NCI-H2029 (cell line): ENCODE measurements at places on chromosomes 1 and 21.

DNA sequence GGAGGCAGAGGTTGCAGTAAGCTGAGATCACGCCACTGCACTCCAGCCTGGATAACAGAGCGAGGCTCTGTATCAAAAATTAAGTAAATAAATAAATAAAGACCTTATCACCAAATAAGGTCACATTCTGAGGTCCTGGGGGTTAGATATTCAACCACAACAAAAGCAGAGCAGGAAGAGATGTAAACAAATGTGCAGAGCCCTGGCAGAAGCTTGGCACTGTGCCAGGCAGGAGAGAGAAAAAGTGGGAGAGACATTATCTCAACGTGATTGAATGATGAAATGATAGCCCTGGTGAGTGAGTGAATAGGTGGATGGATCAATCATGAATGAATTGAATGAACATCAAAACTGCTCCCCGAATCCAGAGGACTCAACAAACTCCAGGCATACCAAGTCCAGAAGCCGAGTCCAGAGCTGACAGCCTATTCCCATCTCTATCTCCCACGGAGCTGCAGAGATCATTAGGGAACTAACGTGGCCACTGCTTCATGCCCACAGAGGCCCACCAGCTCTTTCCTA lies 150.7 kb downstream of the TOMM20 start:
- DNase-seq: peak; percentile 70

GRCh38 chr1:94993931-94994645 lies 67.2 kb upstream of the CNN3 start:
- no peak for DNase-seq

GRCh38 chr1:112501810-112502641 lies 6.7 kb upstream of the WNT2B start:
- no peak for DNase-seq

DNA sequence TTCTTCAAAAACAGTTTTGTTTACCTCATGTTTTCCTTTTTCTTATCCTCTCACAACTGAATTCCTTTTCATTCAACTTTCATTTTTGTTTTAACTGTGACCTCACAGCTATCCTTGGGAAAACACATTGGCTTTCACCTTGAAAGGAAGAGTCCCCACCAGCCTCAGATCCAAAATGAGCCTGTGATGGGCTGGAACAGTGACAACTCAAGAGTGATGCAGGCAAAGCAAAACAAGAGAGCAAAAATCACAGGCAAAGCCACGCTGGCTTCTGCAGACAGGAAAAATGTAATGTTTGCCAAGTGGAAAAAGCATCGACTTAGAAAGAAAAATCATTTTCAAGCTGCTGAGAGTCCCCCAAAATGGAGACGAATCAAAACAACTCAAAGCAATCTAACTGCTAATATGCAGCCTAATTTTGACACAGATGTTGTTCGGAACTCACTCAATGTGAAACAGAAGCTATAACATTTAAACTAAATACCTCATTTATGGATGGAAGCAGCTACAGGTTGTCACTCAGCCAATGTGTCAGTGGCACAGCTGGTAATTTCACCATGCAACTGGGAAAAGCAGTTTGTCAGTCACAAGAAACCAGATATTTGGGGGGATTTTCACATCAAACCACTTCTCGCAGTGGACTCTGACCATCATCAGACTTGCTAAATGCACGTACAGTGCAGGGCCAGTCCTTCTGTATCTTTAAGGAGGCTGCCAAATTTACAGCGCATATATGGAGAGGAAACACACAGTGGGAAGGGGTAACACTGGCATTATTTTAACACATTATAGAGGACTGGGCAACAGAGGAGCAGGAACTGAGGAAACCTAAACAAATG lies 50.7 kb downstream of the ALG14 start:
- no peak for DNase-seq

GRCh38 chr1:13617108-13617507 lies 33.5 kb downstream of the PDPN start:
- no peak for DNase-seq

- peak; percentile 54 for DNase-seq
These were observed 31.2 kb downstream of the DNTTIP2 start for GRCh38 chr1:93847811-93848288.

DNA sequence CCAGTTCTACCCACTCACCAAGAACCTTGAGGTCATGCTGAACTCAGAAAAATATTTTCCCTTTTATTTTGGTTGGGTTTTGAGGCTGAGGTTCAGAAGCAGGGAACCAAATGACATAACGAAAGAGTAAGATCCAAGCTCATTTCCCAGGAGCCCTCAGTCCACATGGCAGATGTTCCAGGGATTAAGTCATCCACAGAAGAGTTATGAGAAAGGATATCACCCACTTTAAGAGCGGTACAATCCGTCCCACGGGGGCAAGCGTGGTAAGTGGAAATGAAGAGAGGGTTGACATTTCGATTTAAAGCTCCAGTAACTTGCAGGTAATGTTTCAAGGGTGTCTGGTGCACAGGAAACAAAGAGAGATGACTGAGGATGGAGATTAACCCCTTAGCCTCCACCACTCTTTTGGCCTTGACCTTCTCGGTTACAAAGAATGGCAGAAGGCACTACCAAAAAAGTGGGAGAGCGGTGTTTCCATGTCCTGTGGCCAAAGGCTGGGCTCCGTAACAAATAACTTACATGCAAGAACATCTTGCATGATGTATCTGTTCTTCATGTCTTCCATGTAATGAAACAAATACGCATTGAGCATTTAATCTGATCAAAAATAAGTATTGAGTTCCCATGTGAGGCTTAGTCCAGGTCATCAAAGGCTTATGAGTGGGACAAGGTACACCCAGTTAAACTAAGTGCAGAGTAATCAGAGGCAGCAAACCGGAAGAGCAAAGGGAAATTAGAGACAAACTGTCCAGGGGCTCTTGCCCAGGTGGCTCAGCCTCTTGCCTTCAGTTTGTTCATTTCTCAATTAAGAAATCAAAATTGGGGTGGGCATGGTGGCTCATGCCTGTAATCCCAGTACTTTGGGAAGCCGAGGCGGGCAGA lies 241.4 kb downstream of the TOMM20 start:
- DNase-seq: no peak

DNA sequence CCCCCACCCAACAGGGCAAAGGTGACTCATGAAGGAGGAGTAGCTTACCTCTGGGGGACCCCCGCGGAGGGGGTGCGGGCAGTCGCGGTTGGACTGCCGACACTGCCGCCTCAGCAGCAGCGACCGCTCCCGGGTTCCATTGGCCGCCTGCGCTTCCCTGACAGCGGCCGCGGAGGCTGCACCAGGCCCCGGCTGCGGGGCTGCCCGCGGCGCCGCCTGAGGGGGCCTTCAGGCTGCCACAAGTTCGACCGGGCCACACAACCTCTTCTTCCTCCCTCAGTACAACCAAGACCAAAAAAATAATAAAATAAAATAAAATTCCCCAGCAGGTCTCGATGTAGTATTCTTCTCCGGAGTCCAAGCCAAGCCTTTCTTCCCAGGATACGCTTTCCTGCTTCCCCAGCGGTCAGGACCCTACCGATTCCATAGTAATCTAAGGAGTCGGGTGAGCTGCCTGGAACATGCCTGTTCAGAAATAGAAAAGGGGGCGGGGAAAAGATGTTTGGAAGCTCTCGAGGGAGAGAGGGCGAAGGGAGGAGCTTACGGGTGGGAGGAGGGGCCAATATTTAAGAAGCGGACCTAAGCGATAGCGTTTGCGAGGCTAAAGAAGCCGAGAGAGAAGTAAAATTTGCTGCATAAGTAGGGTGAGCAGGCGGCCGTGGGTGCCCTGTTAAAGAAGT lies at the start of gene PI4KB:
TSS of gene PI4KB (minus strand) at position 194 of the 680 bp plus-strand sequence. CDS start 10,935 bp downstream, outside the sequence.
- peak; percentile 97 for DNase-seq

DNA sequence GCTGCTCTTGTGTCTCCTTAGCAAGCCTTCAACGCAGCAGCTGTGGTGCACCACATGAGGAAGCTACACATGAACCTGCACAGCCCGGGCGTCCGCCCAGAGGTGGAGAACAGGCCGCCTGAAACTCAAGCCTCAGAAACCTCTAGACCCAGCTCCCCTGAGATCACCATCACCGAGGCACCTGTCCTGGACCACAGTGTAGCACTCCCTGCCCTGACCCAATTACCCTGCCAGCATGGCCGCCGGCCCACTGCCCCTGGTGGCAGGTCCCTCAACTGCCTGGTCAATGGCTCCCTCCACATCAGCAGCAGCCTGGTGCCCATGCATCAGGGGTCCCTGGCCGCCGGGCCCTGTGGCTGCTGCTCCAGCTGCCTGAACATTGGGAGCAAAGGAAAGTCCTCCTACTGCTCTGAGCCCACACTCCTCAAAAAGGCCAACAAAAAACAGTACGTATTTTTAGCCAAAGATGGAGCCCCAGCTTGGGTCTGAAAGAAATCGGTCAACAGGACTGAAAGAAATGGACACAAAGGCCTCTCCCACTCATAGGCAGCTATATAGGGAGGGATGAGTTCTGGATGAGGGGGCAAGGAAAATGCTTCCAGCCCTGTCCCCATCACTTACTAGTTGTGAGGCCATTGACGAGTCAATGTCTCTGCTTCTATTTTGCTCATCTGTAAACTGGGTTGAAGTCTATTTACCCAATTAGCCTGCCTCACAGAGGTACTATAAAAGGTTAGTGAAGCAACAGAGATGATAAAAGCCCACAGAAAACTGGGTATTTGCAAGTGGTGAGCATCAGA lies 28.5 kb downstream of the CAMK1G start:
- no peak for DNase-seq

GRCh38 chr1:31957701-31958674 lies 19.8 kb upstream of the PTP4A2 start:
- no peak for DNase-seq

DNA sequence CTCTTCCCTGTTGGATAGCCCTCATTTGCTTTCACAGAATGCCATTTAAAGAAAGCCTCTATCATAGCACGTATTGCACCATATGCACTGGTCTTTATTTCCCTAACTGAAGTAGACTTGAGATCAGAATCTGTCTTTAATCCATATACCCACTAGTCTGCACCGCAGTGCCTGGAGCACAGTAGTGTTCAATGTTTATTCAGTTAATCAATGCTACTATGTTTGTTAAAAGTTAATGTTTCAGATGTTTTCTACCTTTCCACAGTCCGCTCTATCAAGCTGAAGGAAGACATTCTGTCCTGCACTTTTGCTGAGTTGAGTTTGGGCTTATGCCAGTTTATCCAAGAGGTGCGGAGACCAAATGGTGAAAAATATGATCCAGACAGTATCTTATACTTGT lies 139.2 kb downstream of the ZMYM4 start:
- no peak for DNase-seq

DNA sequence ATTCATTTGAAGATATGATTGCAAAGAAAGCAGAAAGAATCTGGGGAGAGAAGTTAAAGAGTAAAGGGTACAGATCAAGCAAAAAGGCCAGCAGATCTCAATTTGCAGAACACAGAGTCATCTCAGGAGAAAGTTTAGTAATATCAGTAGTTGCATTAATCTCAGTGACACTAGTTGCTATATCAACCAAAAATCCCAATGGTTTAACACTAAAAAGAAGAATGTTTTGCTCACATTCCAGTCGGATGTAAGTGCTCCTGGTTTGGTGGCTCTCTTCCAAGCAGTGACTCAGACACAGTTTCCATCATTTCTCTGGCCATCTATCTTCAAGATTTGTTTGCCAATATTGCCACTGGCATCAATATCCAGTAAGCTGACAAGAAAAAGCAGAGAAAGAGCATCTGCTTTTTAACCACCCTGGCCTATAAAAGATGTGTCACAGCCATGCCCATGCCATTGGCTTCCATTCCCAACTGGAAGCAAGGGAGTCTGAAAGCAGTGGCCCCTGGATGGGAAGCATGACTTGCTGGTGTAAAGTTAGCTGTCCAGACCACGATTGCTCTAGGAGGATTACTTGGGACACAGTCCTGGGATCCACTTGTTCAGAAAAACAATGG lies 45.5 kb upstream of the AIM2 start:
- no peak for DNase-seq

DNA sequence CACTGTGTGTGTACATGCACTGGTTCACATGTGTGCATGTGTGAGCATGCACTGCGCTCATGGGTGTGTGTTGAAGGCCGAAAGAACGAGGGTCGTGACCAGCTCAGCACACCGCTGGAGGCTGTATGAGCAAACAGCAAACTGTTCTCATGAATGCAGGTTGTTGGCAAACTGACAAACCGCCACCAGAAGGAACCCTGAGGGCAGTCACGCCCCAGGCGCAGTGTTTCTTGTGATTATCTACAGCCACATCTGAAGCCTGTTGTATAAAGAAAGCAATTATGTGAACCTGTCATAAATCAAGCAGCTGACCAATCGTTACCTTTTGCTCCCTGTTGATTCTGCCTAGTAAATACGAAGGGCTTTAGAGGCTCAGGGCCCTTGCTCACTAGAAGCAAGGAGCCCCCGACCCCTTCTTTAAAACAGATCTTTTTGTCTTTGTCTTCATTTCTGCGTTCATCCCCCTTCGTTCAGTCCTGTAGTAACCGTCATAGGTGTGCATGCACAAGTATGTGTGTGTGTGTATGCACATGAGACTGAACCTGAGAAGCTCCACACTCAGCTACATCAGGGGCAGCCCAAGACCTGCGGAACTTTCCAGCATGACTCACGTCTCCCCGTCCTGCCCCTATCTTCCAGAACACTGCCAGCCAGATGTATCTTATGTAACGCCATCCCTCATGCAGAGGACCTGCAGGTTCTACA lies 16.8 kb upstream of the RIPK4 start:
- peak; percentile 56 for DNase-seq

DNA sequence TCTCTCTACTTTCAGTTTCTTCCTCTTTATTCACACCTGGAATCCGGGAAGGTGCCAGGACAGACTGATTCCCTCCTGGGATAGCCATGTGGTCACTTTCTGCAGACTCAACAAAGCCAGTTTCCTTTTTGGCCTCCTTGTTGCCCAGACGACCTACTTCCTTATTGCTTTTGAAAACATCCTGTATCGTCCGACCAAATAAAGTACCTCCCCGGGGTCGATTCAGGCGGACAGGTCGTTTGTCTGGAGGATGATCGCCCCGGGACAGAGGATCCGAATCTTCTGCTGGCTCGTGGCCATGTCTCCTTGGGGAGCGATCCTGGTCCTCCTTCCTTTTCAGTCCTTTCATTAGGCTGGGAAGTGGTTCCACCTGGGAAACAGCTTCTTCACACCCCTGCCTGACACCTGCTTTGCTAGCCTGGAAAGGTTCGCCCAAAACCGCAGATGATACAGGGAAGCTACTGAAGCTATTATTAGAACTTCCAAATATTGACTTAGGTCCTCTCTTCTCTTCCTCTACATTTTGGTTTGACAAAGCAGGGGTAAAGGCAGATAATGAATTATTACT lies 1.2 kb downstream of the MCM3AP start:
- DNase-seq: peak; percentile 74

- no peak for DNase-seq
These were observed 6.1 kb downstream of the TNFSF18 start for GRCh38 chr1:173044656-173045055.

DNA sequence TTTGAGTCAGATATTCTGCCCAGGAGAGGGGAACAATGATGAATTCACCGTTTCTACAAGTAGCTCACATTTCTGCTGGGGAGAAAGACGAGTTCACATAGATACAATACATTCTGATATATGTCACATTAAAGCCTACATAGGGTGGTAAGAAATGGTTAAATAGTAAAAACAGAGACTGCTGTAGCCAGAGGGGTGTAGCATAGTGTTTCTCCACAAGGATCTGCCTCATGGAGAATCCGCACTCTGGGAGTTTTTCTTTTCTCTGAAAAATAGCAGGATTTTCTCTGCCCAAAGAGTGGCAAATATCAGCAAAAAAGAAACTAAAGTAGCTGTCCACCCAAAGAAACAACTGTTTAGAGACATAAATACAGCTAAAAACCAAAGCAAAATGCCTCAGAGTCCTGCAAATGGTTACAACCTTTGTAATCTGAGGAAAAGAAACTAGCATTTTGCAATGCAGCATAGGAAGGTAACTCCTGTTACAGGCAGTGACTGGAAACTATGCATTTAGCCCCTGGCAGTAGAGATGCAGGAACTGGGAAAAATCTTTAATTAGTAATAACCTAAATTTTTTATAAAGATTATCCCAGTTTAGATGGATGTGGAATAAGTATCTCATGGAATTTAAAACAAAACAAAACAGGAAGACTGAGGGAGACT lies 1126.7 kb upstream of the ADGRL2 start:
- DNase-seq: no peak
